ENCODE measurements at places on chromosomes 1 and 21.

DNA sequence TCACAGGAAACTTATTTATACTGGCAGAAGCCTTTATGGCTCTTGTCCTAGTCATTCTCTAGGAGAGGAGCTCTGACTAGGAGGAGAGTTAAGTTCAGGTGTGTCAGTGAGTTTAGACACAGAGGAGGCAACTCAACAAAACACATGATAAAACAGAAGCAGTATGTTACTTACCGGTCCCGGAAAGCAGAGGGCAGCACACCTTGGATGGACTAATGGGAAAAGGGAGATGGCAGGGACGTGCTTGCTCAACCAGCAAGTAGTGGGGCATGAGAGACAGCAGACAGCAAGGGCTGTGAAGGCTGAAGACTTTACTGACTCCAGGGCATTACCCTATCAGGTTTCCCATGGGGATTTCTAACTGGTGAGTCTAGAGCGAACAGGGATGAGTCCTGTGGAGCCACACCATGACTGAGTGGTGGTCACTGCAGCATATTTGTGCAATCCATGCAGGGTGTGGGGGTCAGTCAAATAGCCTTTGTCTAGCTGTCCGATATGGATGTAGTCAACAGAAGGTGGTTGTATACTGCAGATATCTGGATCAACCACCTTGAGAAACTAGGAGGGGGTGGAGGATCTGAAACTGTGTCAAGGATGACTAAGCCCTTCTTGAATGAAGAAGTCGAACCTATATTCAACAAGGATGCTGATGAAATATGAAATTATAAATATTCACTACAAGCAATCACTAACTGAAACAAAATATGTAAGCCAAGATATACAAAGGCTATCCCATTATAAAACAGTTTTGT lies 596.3 kb upstream of the CHRM3 start:
- DNase-seq: no peak

DNA sequence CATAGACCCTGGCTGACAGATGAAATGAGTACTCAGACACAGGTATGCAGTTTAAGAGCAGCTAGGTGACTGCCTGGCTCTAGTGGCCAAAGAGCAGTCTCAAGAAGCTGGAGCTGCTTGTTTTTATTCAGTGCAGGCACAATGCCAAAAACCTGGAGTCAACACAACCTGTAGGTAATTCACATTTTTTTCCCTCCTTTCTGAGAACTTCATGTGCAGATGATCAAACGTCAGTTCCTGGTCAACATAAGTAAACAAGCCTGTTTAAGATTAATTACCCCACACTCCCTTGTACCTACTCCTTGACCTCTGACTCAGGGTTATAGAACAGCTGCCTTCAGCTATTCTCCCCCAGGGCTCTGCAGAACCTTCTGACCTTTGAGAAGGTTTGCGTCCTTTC lies 17.3 kb upstream of the ACADM start:
- no peak for DNase-seq

- DNase-seq: no peak
Measured at GRCh38 chr1:219040291-219040690, 133.4 kb upstream of the LYPLAL1 start.

GRCh38 chr1:65235867-65236805 lies 73.2 kb upstream of the DNAJC6 start:
- no peak for DNase-seq

DNA sequence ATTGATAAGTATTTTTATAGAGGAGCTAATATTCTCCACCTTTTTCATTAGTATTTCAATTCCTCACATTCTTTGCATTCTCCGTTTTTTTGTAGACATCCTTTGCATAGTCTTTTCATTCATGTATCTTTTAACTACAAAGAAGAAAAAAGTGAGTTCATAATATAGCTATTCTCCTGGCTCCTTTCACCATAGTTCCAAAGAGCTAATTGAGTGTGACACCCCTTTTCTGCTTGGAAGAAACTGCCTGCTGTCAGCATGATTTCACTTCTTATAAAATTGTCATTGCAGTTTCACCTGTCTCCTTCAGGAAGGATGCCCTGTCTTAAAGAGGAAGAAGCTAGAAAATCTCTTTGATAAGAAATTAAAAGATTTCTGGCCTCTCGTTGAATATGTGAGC lies 991.1 kb downstream of the KCNT2 start:
- DNase-seq: no peak

GRCh38 chr1:17080880-17081279 lies 27.0 kb upstream of the SDHB start:
- no peak for DNase-seq

DNA sequence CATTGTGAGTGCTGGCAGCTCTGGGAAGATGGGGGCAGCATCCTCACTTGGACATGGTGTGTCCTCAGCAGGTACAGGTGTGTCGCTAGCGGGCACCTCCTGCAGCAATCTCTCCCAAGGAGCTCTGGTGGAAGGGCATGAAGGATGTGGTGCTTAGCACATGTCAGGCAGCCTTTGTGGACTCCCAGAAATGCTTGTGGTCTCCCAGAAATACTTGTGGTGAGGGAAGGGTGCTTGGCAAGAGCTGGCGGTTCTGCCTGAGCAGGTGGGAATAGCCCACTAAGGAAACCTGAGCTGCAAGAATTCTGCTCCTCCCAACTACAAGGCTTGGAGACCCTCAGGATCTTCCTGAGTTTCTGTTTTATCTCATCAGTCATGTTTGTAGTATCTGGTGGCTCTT lies 371.6 kb downstream of the PRDM2 start:
- no peak for DNase-seq

- no peak for DNase-seq
Measured at GRCh38 chr1:67651031-67651430, 34.0 kb upstream of the GADD45A start.

DNA sequence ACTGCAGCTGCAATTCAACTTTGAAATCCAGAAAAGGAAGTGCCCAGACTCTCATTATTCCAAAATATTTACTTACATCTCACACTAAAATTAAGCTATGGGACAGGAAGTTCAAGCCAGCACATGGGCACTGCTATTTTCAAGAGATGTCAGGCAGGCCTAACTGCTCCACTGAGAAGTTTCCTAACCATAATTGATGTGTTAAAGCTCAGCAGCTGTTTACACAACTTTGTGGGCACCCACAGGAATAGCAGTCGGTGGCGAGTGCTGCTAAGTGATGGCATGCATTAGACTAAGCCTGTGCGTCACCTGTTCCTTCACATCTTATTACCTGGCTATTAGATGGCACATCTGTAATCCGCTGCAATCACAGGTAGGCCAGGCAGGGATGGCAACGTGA lies 303.3 kb upstream of the DAB1 start:
- no peak for DNase-seq
